ENCODE measurements at places on chromosomes 5 and 9. TPM values are rescaled to one million over a fixed set of nuclear protein-coding genes. Genes with fewer than 3 reads are reported as not detected.

The OR1J2 gene
- total RNA-seq, result not detected

DNA sequence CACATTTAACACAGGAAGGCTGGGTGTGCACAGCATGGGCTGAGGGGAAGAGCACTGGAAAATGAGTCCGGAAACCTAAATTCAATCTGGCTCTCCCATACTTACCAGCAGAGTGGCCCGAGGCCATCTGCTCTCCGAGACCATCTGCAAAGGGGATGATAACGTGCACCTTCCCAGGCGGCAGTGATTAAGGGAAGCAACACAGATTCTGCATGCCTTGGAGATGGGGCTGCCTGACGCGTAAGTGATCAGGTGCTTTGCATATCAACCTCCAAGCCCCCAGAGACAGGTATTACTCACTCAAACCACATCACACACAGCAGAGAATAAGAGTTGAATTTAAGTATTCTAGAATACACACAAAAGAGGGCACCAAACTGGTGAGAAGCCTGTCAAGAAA is 9.1 kb downstream of the EPB41L4B start:
- DNase-seq, result no peak

The SLIT3 gene
- 54.1 TPM for total RNA-seq

The CDHR2 gene
- total RNA-seq, result 4.2 TPM

DNA sequence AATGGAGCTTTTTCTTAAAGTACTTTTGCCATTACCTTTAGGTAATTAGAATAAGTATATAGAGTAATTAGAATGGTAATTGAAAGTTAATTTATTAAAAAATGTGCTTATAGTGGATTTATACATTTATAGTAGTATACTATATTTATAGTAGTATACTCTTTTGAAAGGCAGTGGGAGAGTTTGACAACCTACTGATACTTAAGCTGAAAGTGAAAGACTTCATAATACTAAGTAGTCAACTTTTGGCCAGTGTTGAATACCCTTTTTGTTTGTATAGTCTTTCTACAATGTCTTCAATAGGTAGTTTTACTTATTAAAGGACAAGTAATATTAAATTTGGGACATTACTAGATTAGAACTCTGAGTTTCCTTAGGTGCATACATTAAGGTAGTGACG is 12.9 kb downstream of the SREK1 start:
- no peak for DNase-seq

GRCh38 chr9:34707130-34707529 is 2.8 kb downstream of the CCL21 start:
- no peak for DNase-seq

DNA sequence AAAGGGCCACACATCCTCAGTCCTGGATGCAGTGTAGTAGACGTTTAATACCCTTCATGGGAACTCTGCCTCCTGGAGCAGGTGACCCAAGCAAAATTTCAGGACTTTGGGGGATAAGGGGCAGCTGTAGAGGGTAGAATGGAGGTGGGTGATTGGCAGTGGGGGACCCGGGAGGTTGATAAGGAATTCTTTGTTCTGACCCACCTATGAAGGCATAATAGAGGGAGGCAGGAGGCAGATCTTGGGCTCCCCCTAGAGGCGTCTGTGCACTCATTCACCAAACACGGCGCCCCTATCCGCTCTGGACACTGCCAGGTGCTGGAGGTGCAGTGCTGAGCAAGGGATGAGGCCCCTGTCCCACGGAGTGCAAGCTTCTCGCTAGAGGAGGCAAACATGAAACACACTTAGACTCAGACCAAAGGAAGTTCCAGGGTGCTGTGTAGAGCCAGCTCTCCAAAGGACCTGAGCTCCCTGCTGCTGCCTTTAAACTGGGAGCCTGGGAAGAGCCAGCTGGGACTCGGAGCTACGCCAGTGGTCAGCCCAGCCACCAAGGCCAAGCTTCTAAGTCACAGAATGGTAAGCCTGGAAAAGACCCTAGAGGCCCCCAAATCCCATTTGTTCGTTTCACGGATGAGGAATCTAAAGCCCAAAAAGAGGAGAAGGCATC is 7.7 kb downstream of the IL17B start:
- peak; percentile 64 for DNase-seq

GRCh38 chr9:129174102-129174723 is 3.8 kb downstream of the IER5L start:
- peak; percentile 94 for DNase-seq

DNA sequence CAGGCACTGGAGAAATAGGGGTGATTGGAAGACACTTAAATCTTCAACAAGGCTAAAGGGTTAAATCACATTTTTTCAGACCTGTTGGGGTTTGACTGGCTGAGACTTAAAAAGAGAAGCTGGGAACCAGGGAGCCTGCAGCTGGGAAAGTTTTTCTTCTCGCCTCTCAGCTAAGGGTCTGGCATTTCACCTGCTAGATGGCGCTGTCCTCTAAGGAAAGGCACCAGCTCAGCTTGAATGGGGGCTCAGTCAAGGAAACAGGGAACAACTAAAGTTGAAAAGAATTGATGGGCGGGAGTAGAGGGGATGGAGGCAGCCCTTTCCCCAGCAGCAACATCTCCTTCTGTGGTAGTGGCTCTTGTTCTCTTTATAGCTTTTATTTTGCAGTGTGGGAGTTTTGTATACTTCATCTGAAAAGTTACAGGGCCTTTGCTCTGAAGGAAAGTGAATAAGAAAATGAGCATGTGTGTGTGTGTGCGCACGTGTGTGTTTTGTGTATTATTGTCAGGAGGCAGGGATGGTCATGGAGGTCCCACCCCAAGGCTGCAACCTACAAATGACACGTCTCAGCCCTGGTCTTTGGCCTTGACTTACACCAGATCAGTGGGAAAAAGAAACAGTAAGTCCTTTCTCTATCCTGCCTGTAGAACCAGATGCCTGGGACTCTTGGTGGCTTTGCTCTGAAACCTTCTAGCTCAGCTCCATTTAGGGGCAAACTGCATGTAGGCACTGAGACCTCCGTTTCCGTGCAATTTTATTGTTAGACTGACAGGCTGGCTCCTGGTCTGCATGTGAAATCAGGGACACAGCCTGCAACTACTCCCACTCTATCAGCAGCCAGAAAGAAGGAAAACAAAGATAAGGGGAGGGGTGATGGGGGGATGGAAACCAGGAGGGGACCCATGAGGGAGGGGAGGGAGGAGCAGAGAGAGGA is 316.2 kb upstream of the CLINT1 start:
- DNase-seq, result no peak

DNA sequence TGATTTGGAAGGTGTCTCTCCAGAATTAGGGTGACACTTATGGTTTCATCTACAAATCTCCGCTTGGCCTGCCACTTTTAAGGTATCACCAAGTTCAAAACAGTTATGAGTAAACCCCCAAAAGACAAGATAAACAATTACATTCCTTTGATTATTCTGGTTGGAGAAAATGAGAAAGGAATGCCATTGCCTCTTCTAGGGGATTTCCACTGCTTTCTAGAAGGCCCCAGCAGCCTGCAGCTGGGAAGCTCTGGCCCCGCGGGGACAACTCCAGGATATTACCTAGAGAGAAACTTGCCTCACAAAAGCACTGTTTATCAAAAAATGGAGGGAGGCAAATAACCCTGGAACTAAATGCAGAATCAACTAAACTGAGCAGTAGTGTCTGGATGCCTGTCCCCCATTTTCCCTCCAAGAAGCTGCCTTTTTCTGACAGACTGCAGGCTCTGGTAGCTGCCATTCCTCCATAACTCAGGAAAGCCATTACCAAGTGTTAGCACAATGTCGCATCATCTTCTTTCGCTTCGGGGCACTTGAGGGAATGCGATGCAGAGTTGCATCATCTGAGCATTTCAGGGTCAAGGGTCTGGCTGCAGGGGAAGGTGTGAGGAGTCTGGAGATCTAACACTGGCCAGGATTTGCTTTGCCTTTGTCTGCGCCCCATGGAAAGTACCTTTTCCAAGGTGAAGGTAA is 71.5 kb upstream of the PLPP6 start:
- no peak for DNase-seq

- DNase-seq, result no peak
Observed at GRCh38 chr5:154966081-154966841, 25.4 kb downstream of the MRPL22 start.

- DNase-seq, result no peak
Observed at GRCh38 chr9:97531888-97532376, 30.5 kb downstream of the TMOD1 start.

GRCh38 chr5:10536511-10536910 is 27.4 kb upstream of the ANKRD33B start:
- DNase-seq, result no peak

DNA sequence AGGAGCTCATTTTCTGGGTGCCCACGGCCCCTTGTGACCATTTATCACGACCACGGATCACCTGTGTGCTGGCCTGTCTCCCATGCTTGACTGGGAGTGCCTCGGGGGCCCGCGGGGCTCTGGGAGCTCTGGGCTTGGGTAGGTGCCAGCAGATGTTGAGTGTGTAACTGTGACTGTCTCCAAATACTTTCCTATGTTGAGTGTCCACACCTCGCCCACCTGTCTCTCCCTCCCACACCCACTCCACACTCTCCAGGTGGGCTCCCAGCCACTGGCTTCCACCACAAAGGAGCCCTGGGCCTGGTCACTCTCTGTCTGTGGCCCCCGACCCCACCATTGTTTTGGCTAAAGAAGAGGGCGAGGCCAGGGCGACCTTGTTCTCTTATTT is 196.4 kb downstream of the CDK5RAP2 start:
- DNase-seq, result no peak

The GHR gene
- total RNA-seq, result 3.7 TPM

DNA sequence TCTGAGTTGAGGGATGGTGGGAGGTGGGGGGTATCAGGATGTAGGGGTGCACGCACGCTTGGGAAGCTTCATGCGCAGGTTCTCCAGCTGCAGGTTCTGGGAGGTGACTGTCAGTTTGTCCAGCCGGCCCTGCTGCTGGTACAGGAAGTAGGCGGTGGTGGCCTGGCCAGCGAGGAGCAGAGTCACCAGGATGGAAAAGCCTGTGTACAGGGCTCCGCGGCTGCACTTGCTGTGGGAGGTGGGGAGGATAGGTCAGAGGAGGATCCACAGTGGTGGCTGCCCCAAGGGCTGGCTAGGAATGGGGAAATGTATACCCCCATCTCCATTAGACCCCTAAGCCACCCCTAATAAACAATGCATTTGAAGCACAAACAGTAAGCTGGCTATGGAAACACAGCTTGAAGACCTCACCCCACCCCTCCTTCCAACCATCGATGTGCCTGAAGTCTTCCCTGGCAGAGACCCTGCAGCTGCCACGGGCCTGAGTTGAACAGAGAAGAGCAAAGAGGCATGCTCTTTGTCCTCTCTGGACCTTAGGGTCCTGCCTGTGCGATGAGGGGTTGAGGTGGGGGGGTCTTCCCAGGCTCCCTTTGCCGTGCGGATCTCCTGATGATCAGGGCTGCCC is 5.5 kb downstream of the CD74 start:
- no peak for DNase-seq

The PCDHGB6 gene
- total RNA-seq, result 7.5 TPM

DNA sequence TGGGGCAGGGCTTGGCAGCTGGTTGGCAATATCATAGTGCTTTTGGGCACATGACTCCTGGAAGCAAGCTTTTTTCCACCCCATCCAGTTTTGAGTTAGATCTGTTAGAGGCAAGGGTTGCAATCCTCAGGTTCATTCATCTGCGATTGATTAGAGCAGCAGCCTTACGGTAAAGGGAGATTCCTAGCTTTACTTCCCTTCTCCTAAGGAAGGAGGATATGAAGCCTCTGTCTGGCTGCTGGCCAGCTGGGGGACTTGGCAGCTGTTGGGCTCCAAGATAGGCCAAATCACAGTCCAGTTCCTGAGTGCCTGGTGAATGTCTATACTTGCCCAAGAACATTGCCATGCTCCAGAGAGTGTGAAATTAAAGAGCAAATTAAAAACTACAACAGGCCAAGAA is 113.4 kb upstream of the CCNH start:
- no peak for DNase-seq

- no peak for DNase-seq
Observed at GRCh38 chr5:156356238-156356637, 29.3 kb downstream of the SGCD start.

DNA sequence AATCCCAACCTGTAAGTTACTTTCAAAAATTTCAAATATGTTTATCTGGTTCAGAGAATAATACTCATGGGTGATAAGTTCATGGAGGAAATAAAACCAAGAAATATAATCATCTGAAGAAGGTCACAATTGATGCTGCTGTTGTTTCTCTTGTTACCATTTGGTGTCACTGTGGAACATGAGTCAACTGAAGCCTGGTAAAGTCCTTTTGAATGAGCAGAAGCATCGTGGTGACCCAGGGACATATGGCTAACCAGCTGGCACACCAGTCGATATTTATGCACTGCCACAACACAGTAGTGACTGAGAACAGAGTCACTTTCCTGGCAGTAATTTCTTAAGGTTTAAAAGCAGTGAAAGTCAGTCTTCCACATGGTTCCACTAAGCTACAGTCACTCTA is 612.9 kb upstream of the TLE4 start:
- DNase-seq, result no peak

The NUTM2F gene
- not detected for total RNA-seq

DNA sequence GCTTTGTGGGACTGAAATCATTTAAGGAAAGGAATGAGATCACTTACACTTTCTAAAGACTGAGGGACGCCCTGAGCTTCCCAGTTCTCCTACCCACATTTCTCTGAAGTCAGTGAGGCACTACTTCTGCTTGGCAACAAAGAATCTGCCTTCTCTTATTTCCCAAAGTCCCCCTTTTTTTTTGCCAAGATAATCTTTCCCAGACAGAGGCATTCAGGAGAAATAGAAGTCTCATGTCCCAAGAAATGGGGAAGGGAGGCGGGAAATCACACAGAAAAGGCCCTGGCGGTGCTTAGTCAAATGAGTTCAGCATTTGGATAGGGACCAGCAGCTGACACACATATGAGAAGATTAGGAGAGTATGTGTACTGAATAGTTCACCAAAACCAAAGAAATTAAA is 159.7 kb downstream of the MUSK start:
- no peak for DNase-seq

- DNase-seq, result no peak
Observed at GRCh38 chr9:14215614-14216013, 98.3 kb downstream of the NFIB start.

DNA sequence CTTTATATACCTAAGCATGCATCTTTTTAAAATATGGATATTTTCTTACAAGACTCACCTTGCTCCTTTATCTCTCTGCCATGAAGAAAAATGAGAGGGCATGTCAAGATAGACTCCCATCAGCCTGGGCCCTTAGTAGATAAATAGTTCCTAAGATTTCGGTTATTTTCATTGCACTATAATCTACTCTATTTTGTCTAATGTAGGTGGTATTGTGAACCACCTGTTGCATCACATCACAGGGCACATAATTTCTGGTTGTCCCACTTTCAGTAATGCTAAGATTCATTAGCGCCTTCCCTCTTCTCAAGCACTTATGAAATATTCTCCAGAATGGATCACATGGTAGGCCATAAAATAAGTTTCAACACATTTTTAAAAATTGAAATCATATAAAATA is 202.5 kb upstream of the ADRA1B start:
- DNase-seq, result no peak

DNA sequence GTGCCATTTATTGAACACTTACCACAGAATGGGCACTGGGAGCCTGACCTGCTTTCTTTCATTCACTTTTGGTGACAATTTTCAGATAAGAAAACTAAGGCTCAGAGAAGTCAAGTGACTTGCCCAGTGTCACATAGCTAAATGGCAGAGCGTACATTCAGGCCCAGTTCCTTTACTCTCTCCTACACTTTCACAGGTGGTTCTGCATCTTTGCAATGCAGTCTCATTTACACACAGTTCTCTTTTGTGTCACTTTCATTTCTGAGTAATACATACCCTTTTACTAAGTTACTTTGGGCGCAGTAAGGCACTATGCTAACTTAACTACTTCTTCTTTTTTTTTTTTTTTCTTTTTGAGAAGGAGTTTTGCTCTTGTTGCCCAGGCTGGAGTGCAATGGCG is 8.3 kb downstream of the NFIL3 start:
- DNase-seq, result no peak

Data from kidney (tissue), 22 donors.